Regular cardiac myocyte (primary cell): ENCODE measurements at places on chromosomes 5 and 9. TPM values are rescaled to one million over a fixed set of nuclear protein-coding genes. Genes with fewer than 3 reads are reported as not detected.

Gene KCTD16
- total RNA-seq, result 2.3 and 4.2 TPM in 2 replicates

Gene SPATA31C1
- not detected in 2 replicates for total RNA-seq

Gene ESM1
- total RNA-seq, result 42.3 and 338 TPM in 2 replicates

Gene WDR31
- total RNA-seq, result 1.3 and 2.0 TPM in 2 replicates

Gene PHF24
- 0.28 TPM in 1 of 2 replicates, not detected in the other for total RNA-seq
